ENCODE measurements at places on chromosomes 1 and 21.
A peak's percentile ranks its signal among the peaks of the same experiment; 100 is the strongest.

DNA sequence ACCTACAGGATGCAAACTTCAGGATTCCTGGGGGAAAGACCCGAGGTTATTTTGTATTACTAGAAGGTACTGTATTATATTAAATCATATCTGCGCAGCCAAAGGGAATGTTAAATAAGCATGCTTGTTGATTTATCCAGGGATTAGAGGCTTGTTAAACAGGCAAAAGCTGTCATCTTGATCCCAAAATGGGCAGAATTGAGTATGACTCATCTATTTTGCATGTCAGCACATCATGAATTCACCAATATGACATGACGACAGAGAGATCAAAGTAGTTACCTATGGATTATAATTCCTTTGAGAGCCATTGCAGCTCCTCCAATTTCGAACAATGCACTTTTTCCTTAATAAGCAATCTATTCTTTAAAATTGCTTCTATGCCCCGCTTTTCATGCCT is 66.1 kb downstream of the TBX15 start:
- DNase-seq = no peak

GRCh38 chr1:178055779-178056471 is 38.0 kb upstream of the RASAL2 start:
- DNase-seq = peak; percentile 45

DNA sequence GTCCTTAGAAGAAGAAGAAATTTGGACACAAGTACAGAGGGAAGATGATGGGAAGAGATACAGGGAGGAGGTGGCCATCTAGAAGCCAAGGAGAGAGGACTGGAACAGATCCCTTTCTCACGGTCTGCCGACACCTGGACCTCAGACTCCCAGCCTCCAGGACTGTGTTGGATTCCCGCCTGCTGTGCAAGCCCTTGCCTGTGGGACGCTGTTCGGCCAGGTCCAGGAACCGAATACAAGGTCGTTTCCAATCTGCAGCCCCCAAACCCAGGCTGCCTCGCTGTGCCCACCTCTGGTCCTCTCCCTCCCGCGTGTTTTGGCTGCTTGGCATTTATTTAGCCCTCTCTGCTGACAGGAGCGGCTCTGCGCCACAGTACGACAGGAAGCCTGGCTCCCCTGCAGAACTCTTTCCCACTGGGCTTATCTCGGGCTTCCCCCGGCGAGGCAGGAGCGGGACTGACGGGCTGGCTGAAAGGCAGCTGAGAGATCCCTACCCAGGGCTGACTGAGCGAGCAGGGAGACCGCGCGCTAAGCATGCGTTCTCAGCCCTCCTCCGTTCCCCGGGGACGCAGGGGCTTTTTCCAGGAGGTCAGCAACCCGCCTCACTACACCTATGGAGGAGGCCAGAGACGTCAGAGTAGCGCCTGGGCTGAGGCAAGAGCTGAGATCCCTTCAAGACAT is 238.4 kb downstream of the TNR start:
- DNase-seq = no peak

DNA sequence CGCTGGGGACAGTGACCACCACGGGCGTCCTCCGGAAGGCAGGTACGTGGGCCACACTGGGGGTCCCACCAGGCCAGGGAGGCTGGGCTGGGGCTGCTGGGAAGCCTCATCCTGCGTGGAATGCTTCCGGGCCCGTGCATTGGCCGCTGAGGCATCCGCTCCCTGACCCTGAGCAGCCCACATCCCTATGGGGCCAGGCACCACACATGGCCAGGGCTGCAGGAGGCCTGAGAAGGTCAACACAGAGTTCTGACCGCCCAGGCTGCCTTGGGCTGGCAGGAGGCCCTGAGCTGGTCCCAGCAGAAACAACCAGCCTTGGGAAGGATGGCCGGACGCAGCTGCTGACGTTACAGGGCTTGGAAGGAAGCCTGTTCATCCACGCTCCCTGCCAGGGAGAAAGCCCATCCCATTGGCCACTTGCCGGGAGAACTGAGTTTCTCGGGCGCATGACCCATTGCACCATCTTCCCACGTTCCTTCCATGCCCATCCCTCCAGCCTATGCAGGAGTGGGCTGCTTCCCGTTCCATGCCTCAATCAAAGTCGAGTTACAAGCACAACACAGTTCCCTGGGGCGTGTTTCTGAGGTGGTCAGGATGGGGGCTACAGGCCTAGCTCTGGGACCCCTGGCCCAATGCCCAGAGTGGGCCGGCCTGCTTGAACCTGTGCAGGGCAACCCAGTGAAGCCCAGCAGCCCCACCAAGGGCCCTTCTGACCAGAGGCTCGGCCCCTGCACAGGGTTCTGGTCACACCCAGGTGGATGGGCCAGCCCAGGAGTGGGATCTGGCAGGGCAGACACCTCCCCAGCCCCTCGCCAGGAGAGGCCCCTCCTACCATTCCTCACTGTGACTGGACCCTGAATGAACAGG is 31.7 kb downstream of the TRIM11 start:
- DNase-seq = no peak

GRCh38 chr1:235100194-235100772 is 28.4 kb downstream of the TOMM20 start:
- no peak for DNase-seq

DNA sequence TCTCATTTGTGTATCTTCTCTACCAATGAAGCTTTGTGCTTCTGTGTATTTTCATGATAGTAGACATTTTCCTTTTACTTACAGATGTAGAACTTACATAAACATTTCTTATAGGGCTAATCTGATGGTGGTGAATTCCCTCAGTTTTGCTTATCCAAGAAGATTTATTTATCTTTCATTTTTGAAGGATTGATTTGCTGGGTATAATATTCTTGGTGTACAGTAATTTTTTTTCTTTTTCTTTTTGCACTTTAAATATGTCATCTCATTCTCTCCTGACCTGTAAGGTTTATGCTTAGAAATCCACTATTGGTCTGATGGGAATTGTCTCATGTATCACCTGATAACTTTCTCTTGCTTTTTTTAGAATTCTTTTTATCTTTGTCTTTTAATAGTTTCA is 127.6 kb upstream of the KCTD3 start:
- no peak for DNase-seq

- no peak for DNase-seq
Observed at GRCh38 chr1:16461681-16462080, 21.2 kb downstream of the NECAP2 start.

Data from GM12891 (cell line).